ENCODE measurements at places on chromosomes 3 and 15. TPM values are rescaled to one million over a fixed set of nuclear protein-coding genes. Genes with fewer than 3 reads are reported as not detected.

The CLDN1 gene
- 13.1 TPM for total RNA-seq

The GP5 gene
- not detected for total RNA-seq

The SPINT1 gene
- 0.87 TPM for total RNA-seq

The GOLGA8J gene
- total RNA-seq = not detected

DNA sequence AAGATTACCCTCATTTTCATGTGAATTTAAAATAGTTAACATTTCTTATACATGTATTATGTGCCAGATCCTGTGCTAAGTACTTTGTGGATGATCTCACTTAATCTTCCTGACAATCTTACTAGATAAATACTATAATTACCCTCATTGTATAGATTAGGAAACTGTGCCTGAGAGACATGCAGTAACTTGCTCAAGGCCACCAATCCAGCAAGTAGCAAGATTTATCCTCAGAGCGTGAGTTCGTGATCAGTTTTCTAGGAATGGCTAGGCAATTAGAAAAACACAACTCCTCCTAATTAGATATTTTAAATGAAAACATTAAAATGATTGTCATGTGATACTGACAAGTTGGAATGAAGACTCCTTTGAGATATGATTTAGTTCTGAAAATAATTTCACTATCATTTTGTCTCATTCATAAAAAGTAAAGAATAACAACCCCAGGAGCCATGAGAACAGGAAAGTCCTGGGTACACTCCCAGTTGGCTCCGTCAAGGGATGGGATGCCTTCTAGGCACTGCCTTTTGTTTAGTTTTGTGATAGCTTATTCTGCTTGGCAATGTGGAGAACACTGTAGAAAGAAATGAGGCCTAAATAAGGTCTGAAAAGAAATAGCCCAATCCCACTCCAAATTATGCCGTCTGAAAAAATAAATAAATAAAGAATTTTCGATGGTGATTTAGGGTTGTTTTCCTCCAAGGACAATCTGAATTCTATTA is 61.3 kb downstream of the FBN1 start:
- DNase-seq = no peak

DNA sequence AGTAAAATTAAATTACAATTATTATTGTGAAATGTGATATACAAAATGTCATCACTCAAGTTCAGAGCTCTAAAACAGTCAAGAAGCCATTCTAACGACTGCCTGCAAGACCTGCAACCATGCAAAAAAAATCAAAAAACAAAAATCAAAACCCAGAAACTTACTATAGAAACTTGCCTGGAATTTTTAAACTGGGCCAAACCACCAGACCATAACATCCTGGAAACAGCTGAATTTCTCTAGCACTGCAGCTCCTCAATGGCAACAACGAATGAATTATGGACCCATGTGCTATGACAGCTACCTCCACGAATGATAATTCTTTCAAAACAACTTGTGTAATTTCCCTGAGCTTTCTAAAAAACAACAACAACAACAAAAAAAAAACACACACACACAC is 130.0 kb upstream of the KCNMB2 start:
- no peak for DNase-seq

DNA sequence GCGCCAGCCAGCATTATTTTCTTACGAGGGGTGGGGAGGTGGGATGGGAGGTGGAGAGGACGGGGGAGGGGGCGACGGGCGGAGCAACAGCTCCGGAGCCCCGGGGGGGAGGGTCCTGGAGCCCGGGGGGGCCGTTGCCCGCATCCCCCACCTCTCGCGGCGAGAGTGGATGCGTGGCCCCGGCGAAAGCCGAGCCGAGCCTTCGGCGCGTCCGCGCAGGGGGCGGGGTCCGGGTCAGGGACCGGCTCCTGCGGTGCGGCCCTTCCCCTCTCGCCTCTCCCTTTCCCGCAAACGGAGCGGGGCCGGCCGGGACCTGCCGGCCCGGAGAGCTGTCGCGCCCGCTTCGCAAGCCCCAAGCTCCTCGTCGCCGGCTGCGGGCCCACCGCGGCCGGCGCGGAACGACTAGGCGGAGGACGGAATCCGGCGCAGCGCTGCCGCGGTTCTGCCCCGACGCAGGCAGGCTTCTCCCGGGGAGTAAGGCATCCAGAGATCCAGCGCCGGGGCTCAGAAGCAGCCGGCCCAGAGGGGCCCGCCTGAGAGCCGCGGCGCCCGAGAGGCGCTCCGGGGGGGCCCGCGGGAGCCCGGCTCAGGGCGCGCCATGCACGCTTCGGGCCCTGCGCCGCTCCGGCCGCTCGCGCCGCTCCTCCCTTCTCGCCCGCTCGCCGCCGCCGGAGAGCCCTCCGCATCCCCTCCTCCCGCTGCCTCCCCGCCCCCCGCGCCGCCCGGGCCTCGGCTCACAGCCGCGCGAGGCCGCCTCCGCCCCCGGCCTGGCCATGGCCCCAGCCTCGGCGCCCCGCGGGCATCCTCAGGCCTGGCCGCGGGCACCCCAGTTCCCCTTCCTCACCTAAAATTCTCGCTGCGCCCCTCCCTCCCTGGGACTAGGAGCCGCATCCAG is 459 bp upstream of the ADCY5 start:
- DNase-seq = no peak

- DNase-seq = no peak
Observed at GRCh38 chr3:124459678-124460077, 270.6 kb upstream of the UMPS start.

- DNase-seq = no peak
Observed at GRCh38 chr3:196335503-196335948, 2.7 kb downstream of the TM4SF19 start.

- no peak for DNase-seq
Observed at GRCh38 chr15:33508703-33509102, 197.9 kb downstream of the RYR3 start.

DNA sequence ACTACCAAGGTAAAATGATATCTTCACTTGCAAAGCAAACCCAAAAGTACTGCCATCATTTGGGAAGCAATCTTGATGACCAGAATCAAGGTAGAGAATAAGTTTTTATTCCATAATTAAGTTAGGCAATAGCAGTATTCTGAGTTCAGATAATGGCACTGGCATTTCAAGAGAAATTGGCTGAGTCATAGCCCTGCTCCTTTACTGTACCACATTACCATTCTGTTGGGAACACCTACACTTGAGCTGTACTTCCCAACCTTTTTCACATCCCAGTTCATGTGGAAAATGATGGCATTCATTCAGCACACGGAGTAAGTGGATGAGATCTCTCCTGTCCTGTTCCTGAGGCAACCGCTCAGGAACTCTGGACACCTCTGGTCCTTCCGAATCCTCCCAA is 311.6 kb upstream of the TPRG1 start:
- DNase-seq = no peak

- DNase-seq = no peak
Observed at GRCh38 chr3:43852066-43852465, 161.3 kb downstream of the ABHD5 start.

GRCh38 chr3:141335531-141336061 is 32.7 kb upstream of the ZBTB38 start:
- DNase-seq = no peak

Data from chondrocyte (in vitro differentiated cells).